ENCODE measurements at places on chromosomes 6 and 20. TPM values are rescaled to one million over a fixed set of nuclear protein-coding genes. Genes with fewer than 3 reads are reported as not detected.

Gene IYD
- 0.03 TPM for total RNA-seq

Gene CNKSR3
- total RNA-seq: 18.2 TPM

Gene CRISP3
- not detected for total RNA-seq

Gene AGER
- total RNA-seq: 3.7 TPM

Gene VGLL2
- not detected for total RNA-seq

Gene SYTL3
- total RNA-seq: 1.4 TPM

Gene MLN
- total RNA-seq: not detected

Gene SMLR1
- 0.08 TPM for total RNA-seq

Gene UNC5CL
- total RNA-seq: 0.36 TPM

Gene AFG1L
- 12.4 TPM for total RNA-seq

Gene PSMB1
- 305 TPM for total RNA-seq

Gene LY6G6F
- not detected for total RNA-seq

Gene OR12D1
- total RNA-seq: not detected

Gene PNLDC1
- total RNA-seq: not detected

Gene EPB41L1
- total RNA-seq: 8.6 TPM

Gene TP53TG5
- total RNA-seq: not detected

Gene ADAM33
- 0.62 TPM for total RNA-seq

Gene CEBPB
- total RNA-seq: 52.1 TPM

Gene ZNF165
- 4.2 TPM for total RNA-seq

Gene BCAS1
- 3.1 TPM for total RNA-seq

Gene COL21A1
- 3.3 TPM for total RNA-seq

Gene HCK
- total RNA-seq: 0.98 TPM

Gene APOBEC2
- total RNA-seq: not detected

Gene SLC22A7
- total RNA-seq: not detected

Gene KCNK5
- total RNA-seq: 0.77 TPM
